ENCODE measurements at places on chromosomes 12 and 14.

DNA sequence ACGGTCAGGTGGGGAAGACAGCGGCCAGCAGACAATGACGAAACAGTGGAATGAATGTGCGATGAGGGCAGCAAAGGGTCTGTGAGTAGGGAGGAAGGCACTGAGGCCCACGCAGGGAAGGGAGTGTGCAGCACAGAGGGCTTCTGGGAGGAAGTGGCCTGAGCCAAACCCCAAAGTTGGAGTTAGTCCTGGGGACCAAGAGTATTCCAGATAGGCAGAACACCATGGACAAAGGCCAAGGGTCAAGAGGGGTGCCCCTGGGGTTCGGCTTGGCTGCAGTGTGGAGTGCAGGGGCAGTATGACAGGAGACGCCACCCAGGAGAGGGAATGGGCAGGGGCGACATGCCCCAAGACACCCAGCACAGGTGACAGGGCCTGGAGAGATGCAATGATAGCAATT is 58.8 kb downstream of the CHGA start:
- no peak for DNase-seq

DNA sequence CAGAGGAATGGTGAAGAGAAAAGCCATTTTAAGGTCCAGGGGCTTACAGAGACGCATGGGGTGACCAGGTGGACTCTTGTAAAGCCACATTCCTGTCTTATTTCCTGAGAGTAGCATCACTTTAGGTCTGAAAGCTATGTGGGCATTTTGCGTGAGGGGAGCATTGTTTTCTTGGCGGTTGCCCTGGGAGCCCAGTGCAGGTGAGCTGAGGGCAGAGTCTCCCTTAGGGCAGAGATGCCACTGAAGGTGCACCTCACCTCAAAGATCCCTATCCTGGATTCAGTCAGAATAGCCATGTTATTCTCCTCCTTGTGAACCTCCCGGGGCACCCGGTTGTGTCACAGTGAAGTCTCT is 12.4 kb downstream of the GLRX5 start:
- no peak for DNase-seq

DNA sequence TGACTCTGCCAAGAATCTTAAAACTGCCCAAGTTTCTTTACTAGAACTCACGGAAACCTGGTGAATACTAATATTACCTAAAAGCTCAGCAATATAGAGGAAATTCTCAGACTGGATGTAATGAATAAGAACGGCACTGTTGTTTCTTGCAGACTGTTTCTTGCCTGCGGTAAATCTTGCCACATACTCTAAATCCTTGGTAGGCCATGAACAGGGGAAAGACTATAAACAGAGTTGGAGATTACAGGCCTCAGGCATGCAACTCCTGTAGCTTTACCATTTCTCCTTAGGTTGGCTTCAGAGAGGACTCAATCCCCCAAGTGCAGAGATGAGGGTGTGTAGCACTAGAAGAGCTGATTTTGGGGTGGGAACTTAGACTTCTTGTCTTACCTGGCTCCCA is 1.1 kb downstream of the ALDH6A1 start:
- no peak for DNase-seq

- no peak for DNase-seq
Observed at GRCh38 chr12:128794661-128795529, 28.9 kb downstream of the SLC15A4 start.

DNA sequence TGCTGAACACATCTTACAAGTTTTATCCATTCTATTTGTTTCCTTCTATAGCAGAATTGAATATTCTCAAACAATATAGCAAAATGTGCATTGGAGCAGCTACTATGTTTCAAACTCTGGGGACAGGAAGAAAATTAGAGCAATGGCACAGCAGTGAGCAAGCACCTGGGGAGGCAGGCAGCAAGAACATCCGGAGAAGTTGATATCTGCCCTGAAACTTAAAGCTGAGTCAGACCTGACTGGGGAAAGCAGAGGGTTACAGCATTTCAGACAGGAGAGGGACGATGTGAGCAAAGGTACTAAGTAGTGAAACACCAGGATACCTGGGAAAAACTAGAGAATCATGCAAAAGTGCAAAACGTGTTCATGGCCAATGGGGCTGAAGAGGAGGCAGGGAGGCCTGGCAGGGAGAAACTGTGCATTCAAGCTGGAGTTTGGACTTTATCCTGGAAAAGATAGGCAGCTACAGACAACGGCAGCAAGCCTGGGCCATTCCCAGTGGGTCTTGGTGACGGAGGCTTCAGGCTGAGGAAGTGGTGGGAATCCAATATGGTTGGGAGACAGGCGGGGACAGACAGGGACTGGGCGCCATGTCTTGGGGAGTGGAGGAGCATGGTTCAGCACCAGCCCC is 118.0 kb upstream of the CDKN3 start:
- no peak for DNase-seq

GRCh38 chr12:112420740-112421139 is 2.0 kb downstream of the PTPN11 start:
- no peak for DNase-seq

GRCh38 chr12:90058704-90059103 is 350.1 kb upstream of the ATP2B1 start:
- DNase-seq = no peak

GRCh38 chr12:130880411-130880885 is 8.6 kb downstream of the RAN start:
- DNase-seq = no peak

GRCh38 chr12:92771001-92771400 is 68.2 kb downstream of the PLEKHG7 start:
- DNase-seq = no peak

GRCh38 chr12:67431411-67432020 is 162.4 kb downstream of the CAND1 start:
- DNase-seq = no peak

DNA sequence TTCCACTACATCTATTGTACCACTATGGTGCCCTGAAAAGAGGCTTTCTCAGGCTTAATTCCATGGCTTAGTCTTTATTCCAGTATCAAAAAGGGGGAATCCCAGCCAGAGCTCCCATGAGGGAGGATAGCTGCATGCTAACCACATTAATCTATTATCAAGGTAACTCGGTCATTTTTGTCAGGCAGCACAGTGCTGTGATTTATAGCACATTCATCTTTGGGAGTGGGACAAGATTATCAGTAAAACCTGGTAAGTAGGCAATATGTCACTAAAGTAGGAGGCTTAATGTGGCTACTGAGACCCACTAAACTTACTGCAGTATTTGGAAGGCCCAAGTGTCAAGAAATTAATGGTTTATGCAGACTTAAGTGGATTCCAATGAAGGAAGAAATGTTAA is 58.9 kb downstream of the DAD1 start:
- DNase-seq = no peak

DNA sequence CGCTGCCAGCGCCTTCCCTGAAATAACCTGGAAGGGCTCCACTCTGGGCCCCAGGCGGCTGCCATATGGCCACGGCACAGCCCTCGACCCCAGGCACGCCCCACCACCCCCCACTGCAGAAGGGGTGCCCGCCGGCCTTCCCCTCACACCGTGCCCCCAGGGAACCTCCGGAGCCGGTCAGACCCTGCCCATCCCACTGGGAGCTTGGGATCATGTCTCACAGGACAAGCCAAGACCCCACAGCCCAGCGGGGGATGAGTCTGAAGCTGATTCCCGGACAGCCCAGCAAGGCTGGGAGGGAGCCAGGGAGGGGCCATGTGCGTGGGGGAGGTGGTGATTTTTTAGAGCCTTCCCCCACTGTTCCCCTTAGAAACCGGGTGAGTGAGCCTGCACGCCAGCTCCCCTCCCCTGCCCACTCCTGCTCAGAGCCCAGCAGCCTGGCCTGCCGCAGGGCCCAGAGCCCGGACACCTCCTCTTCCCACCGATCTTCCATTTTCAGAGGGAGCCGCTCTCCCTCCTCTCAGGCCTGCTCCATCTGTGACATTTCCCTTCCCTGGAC is 1.4 kb downstream of the RIMBP2 start:
- DNase-seq = peak; percentile 8

DNA sequence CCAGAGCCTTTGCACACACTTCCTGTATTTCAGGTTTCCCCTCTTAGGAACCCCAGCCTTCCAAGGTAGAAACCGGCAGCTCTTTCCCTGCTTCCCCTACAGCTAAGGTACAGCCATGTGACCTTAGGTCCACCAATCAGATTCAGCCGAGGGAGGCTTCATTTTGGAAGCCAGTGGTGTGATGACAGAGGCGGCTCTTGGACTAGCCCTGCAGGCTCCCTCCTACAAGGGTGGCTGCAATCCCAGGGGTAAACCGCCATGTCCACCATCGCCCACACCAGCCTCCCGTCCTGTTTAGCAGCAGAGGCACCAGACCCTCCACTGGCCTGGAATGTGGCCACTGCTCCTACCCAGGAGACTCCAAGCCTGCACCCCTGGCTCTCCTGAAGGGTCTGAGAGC is 65.6 kb downstream of the SERPINA3 start:
- no peak for DNase-seq
